ENCODE measurements at places on chromosomes 6 and 20.

DNA sequence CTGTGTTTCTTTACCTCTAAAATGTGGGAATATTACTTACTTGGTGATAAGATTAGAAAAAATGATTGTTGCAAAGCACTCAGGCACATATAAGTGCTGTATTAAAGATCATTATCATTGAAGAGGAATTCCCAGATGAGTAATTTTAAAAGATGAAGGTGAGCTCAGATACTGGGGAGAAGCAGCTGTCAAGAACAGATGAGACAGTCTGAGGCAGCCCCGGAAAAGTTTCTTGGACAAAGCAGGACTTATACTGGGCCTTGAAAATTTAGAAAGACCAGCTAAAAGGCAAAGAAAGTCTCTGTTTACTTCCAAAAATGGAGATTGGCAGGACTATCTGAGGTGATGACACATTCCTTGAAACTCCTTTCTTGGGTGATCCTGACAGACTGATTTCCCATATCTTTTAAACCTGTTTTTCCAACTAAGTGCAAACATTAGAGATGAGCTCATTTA, 93.8 kb upstream of the MARCKS start:
- no peak for DNase-seq

- DNase-seq: no peak
These were observed 124.2 kb upstream of the FAM83B start for GRCh38 chr6:54722328-54722727.

DNA sequence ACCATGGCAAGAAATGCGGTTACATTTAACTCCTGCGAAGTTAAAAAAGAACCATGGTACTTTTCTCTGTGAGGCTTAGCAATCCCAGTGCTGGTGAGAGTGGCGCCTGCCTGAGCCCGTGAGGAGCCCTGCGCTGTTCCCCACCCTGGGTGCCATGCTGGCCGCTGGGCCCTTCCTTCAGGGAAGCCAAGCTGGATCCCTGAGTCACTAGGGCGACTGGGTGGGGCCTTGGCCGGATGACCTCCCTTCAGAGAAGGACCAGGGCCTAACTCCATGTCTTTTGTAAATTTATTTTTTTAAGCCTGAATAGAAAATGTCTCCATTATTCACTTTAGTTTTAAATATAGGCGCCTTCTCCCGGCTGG, 209.1 kb downstream of the ERMARD start:
- DNase-seq: no peak

- no peak for DNase-seq
These were observed 10.8 kb downstream of the CTSZ start for GRCh38 chr20:58996226-58996611.
